Activated T-helper 1 cell treated with anti-CD3 and anti-CD28 coated beads, Interleukin-2, amount 50 U/mL, for 16 hours (primary cell): ENCODE measurements at places on chromosomes 3 and 15.

DNA sequence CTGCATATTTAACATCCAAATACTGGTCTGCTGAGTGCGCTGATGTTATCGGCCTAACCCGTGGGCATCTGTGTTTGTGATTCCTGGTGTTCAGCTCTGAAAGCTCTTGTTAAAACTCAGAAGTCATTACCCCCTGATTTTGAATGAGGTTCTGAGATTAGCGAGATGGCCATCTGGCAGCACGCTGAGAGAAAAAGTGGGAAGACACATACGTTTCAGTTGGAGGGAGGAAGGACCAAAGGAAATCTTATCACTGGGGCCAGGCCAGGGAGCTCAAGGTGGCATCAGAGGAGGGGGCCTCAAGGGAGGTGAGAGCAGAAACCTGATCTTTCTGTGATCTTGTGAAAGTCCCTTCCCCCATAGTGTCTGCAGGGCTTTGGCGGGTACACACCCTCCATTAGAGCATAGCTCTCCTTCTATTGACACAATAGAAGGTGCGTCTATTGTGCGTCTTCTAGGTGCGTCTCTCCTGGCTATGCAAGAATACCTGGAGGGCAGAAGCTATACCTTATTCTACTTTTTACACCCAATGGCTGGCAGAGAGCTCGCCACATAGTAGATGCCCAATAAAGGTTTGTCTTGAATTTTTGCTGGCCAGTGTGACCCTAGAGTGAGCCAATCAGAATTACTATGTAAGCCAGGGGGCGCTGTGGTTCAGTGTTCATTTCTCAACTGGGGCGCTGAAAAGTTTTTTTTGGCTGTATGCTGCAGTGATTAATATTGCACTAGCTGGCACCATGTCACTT, 182.4 kb downstream of the SHQ1 start:
- peak; percentile 17 for DNase-seq

- no peak for DNase-seq
Observed at GRCh38 chr3:55620351-55621025, 133.4 kb upstream of the WNT5A start.

GRCh38 chr15:69380100-69380725, 33.9 kb upstream of the KIF23 start:
- DNase-seq, result no peak

DNA sequence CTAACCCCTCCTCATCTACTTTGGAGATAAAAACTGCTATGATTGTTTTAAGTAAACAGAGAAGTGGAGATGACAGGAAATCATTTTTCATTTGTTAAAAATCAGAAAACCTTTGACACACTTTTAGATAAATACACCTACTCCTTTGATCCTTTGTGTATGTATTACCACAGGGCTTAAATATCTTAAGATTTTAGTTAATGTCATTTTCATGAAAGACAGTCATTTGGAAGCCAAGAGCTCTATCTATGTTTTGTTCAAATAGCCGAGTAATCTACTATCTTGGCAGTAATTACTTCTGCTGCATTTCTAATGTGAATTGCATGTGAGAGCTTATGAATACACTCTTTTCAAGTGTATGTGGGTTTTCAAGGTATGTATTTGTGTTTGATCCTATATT, 2.0 kb downstream of the ARPP21 start:
- no peak for DNase-seq

- no peak for DNase-seq
Observed at GRCh38 chr15:35043373-35044095, 41.6 kb downstream of the NANOGP8 start.

GRCh38 chr15:45134046-45134445, 4.3 kb downstream of the DUOX1 start:
- DNase-seq, result no peak

DNA sequence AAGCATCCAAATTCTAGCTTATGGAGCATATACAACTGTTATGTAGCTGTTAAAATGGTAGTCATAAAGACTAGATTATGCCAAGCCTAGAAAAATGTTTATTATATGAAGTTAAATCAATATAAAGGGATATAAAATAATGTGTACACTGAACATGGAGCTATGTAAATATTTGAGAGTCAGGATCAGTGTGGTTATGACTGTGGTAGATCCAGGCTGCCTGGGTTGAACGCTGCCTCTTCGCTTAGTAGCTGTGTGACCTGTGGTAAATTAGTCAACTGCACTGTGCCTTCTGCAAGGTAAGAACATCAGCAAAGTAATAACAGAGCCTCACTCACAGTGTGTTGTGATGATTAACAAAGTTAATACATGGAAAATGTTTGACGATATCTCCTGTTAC, 212.2 kb downstream of the RBMS3 start:
- DNase-seq, result no peak

- no peak for DNase-seq
Observed at GRCh38 chr3:55877703-55878102, 390.6 kb upstream of the WNT5A start.

- no peak for DNase-seq
Observed at GRCh38 chr3:106825962-106826605, 551.2 kb upstream of the CCDC54 start.

DNA sequence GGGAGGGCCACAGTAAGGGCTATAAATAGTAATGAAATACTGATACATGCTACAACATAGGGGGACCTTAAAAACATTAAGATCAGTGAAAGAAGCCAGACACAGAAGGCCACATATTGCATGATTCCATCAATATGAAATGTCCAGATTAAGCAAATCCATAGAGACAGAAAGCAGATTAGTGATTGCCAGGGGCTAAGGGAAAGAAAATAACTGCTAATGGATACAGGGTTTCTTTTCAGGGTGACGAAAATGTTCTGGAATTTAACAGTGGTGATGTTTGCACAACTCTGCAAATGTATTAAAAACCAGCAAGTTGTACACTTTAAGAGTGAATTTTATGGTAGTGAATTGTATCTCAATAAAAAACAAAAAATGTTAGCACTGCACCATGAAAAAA, 37.0 kb downstream of the PIK3R4 start:
- DNase-seq, result no peak

- no peak for DNase-seq
Observed at GRCh38 chr3:194139071-194139813, 3.3 kb downstream of the HES1 start.

GRCh38 chr3:182814419-182815062, 21.2 kb downstream of the ATP11B start:
- no peak for DNase-seq

DNA sequence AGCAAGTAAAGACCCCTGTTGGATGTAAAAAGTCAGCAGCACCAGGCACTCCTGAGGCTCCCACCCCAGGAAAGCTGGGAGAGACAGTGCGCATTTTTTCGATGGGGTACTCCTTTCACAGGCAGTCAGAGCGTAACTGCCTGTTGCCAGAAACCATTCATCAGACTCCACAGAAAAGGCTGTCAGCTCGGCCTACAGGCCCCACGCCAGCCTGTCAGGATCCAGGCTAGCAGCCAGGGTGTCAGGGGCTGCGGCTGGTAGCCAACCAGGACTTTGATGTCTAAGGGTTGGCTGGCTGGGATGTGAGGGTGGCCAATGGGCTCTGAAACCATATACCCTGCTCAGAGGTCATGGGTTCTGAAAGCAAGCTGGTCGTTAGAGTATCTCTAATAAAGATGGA, 164.5 kb downstream of the WNT5A start:
- no peak for DNase-seq

- DNase-seq, result no peak
Observed at GRCh38 chr3:76161856-76162255, 376.5 kb upstream of the ZNF717 start.

- no peak for DNase-seq
Observed at GRCh38 chr15:50051811-50052419, 67.1 kb downstream of the ATP8B4 start.

DNA sequence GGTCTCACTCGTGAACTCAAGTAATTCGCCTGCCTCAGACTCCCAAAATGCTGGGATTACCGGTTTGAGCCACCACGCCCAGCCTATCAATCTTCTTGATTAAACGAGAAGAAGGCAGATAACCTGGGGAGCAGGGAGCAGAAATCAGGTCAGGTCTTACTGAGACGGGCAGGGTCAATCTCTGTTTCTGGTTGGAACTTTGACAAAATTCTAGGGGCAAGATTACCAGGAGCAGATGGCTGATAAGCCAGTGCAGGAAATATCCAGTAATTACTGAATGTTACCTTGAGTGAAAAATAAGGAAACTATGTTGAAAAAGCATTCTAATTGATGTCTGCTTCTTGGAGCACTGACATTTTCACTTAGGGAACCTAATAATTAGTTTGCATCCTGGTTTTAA, 24.4 kb upstream of the GOLM2 start:
- DNase-seq, result no peak

DNA sequence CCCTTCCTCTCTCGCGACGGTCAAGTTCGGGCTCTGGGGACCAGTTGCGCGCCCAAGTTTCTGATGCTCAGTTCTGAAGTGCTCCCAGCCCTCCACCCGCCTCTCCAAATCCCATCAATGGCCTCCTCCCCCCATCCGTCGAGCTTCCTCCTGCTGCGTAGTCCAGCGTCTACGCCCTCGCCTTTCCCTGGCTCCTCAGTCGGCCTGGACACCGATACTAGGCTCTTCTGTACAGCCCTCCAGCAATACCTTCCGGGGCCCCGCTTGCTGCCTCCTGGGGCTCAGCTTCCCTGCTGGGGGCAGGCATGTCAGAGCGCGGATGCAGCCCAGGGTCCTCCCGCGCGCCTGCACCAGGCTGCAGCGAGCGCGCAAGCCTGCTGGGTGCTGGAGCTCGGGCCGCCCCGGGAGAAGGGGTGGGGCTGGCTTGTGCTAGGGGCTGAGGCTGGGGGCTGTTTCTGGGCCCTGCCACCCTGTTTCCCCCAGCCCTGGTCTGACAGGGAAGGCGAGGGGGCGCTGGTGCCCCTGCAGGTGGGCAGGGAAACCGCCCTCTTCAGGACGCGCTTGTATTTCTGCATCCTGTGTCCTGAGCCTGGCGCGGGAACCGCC, 353.3 kb upstream of the SUCLG2 start:
- DNase-seq, result peak; percentile 5

DNA sequence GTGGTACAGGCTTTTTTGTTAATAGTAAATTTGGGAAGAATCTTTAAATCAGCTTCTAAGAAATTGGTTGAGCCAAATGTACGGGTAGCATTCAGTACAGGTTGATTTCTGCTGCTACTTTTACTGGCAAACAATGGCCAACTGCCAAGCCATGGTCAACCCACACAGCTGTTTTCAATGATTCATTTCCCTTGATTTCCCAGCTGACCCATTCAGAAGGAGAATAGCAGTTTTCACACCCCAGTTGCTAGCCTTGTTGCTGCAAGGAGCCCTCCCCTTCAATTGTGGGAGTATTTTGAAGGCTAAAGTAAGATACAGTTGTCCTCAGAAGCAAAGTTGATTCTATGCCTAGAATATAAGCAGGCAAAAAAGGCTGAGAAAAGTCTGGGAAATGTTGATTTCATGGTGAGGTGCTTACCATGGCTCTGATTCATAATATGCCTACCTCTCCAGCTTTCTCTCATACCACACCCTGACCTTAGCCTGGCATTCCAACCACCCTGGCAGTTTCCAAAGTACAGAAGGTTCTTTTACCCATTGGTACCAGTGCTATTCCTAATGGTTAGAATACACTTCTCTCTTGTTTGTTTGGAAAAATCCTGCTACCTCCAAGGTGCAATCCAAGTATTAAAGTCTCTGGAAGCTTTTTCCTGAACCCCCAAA, 320.3 kb upstream of the TGFBR2 start:
- no peak for DNase-seq

DNA sequence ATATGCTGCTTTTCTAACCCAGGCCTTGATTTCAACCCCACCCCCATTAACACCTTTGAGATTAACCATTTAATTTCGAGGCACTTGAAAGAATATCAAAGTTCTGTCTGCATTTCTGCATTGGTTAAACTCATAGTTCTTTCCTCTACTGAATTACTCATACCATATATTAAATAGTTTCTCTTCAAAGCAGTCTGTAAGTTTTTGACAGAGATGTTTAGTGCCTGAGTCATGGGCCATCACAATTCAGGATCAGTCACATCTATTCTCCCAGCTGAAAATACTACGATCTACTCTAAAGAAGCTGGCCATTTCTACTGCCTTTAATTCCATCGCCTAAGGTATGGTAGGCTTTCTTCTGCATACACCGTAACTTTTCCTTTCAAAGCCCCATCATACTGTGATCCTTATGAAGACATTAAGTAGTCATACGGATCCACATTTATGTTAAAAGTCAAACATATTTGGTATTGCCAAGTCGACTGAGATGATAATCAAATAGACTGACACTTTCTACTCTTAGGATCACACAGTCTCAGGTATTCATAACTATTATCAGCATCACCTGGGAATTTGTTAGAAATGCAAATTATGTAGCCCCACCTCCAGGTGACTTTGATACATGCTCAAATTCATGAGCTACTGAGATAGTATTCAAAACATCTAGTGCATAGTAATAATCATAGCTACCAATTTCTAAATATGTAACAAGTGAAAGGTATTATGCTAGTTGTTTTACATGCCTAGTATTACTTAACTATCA, 489.4 kb upstream of the IL12A start:
- DNase-seq, result no peak

- DNase-seq, result no peak
Observed at GRCh38 chr15:85956532-85957275, 123.0 kb upstream of the AGBL1 start.

DNA sequence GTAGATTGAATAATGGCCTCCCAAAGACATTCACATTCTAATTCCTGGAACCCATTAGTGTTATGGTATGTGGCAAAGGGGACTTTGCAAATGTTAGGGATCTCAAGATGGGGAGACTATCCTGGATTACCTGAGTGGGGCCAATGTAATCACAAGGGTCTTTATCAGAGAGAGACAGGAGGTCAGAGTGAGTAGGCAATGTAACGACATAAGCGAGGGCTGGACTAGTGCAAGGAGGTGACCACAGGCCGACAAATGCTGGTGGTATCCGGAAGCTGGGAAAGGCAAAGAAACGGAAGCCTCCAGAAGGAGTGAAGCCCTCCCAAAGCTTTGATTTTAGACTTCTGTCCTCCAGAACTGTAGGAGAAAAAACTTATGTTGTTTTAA, 26.5 kb upstream of the AQP9 start:
- DNase-seq, result no peak

- no peak for DNase-seq
Observed at GRCh38 chr15:68200016-68200861, 4.9 kb downstream of the CALML4 start.

- no peak for DNase-seq
Observed at GRCh38 chr15:91227117-91227516, 127.1 kb downstream of the SV2B start.

DNA sequence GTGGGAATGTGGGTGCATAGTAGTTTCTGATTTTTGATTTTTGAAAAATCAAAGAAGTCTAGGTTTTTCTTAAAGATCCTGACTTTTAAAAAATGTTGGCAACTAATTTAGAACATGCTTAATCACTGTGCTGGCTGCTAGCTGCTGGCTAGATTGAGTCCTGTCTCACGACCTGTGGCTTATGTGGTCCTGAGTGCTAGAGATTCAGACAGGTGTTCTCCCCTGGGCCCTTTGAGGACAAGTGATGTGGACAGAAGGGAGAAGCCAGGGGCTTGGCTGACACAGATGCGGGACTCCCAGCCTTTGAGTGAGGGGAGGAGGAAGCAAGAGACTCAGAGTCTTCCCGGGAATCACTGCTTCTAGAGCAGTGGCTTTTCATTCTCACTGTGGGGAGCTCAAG, 47.5 kb downstream of the CORO2B start:
- DNase-seq, result no peak

- DNase-seq, result no peak
Observed at GRCh38 chr3:65401359-65402305, 637.1 kb downstream of the MAGI1 start.
